ENCODE measurements at places on chromosomes 4 and X.

GRCh38 chr4:63049726-63050125, 1359.5 kb downstream of the TECRL start:
- no peak for DNase-seq

DNA sequence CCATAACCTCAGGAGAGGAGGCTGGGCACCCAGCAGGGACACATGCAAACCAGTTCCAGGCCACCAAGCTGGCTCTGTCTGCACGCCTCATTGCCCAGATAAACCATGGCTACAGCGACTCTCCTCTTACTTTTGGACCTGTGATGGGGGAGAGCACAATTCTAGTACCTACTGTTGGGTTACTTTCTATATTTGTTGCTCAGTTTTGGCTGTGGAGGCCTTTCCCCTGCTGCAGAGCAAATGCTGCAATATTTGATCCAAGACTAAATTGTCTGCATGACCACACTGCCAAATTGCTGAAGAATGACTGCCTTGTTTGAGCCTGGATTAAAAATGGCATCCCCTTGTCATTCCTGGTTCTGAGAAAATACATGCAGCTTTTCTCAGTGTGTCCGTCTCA, 253.5 kb downstream of the ARHGAP10 start:
- no peak for DNase-seq

- DNase-seq: peak; percentile 2
Measured at GRCh38 chrX:1323315-1323714, 13.3 kb upstream of the IL3RA start.

GRCh38 chr4:54902976-54903375, 222.4 kb downstream of the KDR start:
- no peak for DNase-seq

GRCh38 chrX:31376408-31377022, 304.7 kb upstream of the FTHL17 start:
- DNase-seq: no peak

GRCh38 chr4:20591571-20591970, 108.7 kb upstream of the PACRGL start:
- no peak for DNase-seq

- no peak for DNase-seq
Measured at GRCh38 chr4:15373363-15373762, 54.5 kb upstream of the C1QTNF7 start.

DNA sequence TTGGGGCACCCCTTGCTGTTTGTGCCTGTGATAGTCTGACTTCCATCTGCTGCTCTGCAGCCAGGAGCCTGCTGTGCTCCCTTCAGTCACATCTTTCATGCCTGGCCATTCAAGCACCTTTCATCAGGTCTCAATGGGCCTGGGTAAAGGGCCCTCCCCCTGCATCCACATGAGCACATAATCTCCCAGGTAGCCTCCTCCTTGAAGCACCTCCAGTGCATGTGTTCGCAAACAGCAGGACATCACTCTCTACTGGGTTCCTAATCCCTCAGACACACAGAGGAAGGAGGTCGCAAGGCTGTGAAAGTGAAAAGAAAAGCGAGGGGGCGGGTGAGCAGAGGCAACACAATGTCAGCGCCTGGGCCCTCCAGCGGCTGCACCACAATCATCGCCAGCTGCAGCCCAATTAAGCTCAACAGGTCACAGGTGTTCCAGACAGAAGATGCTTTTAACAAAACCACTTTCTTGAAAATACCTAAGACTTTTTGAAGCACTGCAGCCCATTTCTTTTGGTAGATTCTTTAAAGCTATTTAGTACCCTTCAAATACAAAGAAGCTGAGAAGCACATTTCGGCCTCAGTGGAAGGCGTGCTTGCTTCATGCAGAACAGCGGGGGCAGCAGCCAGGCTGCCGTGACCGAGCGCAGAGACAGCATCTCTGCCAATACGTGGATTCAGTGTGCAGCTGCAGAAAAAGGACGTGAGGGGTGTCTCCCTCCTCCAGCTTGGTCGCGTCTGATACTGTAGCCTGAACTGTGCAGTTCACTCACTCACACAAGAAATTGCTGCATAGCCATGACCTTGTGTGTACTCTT, 92.2 kb upstream of the SPRY1 start:
- no peak for DNase-seq

DNA sequence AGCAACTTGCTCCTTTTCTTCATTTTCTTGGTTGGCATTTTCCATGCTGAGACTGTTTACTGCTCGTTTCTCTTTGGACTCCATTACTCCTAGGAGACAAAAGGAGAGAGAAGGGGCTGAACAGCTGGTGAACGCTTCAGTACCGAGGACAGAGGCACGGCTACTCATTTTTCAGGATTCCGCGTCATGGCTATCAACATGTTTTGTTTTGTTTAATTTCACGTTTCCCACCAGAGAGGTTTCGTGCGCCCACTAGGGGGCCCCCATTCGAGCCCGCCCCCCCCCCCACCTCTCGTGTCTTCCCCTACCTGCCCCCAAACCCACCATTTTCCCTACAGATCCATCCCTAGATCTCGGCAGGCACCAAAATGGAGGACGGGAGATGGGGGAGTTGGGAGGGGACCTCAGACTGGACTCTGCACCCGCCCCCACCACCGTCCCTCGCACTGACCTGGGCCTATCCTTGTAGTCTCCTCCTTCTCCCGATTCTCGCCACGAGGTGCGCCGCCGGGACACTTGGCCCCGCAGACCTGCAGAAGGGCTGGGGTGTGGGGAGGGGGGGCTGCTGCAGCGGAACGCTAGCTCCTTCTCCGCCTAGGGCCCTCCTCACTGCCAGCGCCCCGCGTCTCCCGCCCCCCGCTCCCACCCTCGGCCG, 653 bp downstream of the BEX1 start:
- no peak for DNase-seq

DNA sequence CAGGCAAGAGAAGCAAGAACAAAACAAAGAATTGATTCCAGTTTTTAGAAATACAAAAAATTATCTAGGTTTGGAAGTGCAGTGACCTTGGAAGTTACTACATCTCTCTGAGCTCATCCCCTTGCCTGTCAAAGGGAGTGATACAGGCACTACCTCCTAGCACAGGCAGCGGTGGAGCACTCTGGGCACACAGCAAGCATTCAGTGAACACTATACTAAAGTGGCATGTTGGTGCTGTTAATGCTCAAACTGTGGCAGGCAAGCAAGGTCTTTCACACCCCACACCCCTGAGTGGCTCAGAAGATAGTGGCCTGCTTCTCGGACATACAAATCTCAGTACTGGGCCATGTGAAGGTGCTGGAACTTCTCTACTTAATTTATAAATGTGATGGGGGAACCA, 51.2 kb downstream of the DRD5 start:
- DNase-seq: no peak

- no peak for DNase-seq
Measured at GRCh38 chr4:76487621-76488020, 52.6 kb downstream of the SHROOM3 start.

- DNase-seq: no peak
Measured at GRCh38 chrX:112081781-112082652, 559 bp downstream of the TRPC5 start.

DNA sequence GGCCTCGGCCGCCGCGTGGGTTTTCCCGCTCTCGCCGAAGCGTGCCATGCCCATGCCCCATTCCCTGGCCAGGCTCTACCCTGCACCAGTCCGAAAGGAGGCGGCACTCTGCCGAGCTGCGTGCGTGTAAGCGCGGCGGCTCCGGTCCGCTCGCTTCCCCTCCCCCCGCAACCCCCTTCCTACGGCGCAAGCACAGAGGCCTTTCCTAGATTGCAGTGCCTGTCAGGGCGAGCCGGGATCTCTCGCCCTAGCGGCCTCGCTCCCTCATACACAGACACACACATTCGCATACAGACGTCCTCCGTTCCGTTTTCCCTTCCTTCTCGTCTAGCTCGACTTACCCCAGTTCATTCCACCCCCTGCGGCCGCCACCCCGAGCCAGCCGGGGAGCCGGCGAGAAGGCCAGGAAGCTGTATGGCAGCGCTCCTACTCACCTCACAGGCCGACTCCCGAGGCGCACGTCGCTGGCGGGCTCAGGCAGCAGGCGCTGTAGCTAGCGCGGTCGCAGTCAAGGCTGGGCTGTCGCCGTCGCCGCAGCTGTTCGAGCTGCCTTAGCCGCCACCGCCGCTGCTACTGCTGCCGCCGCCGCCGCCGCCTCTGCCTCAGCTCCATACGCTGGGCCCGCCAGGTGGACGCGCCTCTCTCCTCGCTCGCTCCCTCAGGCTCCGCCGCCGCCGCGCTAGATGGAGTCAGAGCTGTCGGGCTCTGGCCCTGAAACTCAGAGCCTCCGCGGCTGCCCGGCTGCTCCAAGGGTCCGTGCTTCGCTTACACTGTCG, 615 bp downstream of the NEXMIF start:
- DNase-seq: no peak

DNA sequence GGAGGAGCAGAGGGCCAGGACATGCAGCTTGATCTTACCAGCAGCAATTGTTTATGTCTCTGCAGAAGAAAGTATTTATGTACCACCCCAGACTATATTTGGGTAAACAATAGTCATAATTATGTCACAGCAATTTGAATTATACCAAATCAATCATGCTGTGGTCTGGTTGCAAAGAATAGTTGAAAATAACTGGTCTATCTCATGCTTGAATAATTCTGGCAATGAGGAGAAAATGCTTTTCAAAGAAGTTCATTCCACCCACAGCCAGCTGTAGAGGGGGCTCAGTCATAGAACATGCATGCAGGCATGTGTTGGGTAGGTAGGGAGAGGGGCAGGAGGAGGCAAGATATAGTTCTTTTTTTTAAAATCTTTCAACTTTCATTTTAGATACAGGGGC, 399.2 kb downstream of the IL15 start:
- no peak for DNase-seq

DNA sequence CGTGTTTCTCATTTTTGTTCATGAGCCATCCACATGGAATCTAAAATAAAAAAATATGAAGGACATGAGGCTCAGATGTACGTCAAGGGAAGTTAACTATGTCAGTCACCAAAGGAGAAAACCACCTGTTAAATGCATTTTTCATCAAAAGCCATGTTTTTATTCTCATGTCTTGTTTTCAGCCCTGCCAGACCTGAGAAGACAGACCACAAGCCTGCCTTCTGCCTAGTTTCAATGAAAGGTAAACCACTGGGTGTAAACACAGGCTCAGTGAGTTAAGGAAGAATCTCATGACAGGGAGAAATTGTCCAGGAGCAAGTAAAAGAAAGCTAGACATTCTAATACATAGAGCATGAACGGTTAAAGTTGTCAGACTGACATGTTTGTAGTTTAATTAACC, 52.3 kb upstream of the TNIP3 start:
- no peak for DNase-seq

- no peak for DNase-seq
Measured at GRCh38 chrX:84469226-84469625, 33.0 kb downstream of the HDX start.

DNA sequence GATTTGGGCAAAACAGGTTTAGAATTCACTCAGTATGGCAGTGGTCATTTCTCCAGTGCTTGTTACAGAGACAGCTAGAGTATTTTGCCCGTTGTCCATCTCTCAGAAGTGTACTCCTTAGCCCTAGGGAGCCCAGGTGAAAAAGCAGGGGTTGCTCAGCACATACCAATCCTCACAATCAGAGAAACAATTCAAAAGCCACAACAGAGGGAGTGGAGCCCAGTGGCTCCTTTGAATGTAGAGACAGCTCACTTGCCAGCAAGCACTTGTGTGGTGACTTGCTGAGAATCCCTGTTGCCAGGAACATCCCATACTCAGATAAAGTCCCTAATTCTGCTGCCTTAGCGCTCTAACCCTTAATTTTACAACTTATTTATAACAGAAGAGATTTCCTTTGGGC, 1488.3 kb downstream of the RPA4 start:
- no peak for DNase-seq

- DNase-seq: no peak
Measured at GRCh38 chr4:76588274-76588673, 153.2 kb downstream of the SHROOM3 start.

- DNase-seq: no peak
Measured at GRCh38 chrX:30812326-30812725, 76.7 kb downstream of the TAB3 start.

GRCh38 chr4:105472871-105473323, 965 bp downstream of the PPA2 start:
- DNase-seq: no peak

GRCh38 chr4:11438647-11439046, 10.0 kb upstream of the HS3ST1 start:
- DNase-seq: no peak

DNA sequence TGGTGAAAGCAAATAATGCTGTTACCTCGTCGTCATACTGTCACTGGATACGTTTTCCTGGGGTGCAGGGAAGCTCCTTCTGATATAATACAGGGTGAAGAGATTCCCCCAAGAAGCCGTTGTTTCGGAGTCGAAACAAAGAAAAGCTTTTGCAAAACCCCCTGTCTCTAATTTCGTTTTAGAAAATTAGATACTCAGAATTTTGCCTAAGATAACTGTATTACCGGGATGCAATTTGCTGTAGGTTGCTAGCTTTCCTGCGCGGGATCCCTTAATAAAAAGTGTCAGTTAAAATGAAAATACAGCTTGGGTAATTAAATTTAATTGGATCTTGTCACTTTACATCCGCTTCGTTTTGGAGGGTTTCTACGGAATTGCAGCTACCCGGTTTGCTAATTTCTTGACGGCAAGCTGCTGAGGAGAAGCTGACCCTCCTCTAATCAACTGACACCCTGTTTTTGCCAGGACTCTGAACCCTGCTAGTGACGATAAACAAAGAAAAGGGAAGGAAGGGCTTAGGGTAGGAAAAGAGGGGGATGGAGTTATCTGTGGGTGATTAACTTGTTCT, 174.6 kb downstream of the SHOX start:
- no peak for DNase-seq

GRCh38 chr4:53693909-53694308, 102.6 kb upstream of the LNX1 start:
- DNase-seq: no peak

GRCh38 chr4:120921456-120922380, 808 bp downstream of the PRDM5 start:
- no peak for DNase-seq

- DNase-seq: no peak
Measured at GRCh38 chr4:126986828-126987227, 645.9 kb upstream of the INTU start.

GRCh38 chrX:65993915-65994460, 45.9 kb downstream of the VSIG4 start:
- DNase-seq: no peak

DNA sequence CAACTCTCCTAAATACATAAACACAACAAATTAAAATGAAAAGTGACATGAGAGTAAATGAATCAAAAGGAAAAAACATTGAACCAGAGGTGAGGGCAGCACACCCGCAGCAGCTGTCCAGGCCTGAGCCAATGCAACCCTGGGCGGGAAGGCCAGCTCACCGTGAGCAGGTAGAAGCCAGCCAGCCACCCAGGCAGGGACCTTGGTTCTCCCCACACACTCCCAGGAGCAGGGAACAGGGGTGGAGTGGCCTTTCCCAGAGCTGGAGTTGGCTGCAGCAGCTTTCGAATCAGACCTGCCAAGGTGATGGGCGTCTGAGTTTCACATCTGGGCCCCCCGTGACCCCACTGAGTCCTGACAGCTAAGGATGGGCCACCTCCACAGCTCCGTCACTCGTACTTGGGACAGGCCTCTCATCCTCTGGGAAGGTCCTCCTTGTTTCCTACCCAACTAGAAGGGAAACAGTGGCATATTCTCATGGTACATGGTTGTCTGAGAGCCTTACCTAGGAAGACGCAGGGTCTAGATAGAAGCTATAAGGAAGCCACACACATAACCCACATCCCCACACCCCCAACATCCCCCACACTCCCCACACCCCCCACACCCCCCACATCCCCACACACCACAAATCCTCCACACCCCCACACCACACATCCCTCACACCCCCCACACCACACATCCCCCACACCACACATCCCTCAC, 172.2 kb downstream of the DCLK2 start:
- no peak for DNase-seq

GRCh38 chrX:103148075-103148474, 55.1 kb upstream of the NXF3 start:
- no peak for DNase-seq

- no peak for DNase-seq
Measured at GRCh38 chrX:124475358-124475757, 129.0 kb downstream of the SH2D1A start.

All from stimulated activated CD4-positive, alpha-beta T cell treated with anti-CD3 and anti-CD28 coated beads, Interleukin-1b, Interleukin-23, amount 100 ng/mL, for 1 hour (primary cell).